ENCODE measurements at places on chromosomes 3 and 15.
A peak's percentile ranks its signal among the peaks of the same experiment; 100 is the strongest.

GRCh38 chr3:145898487-145898886, 262.5 kb downstream of the PLOD2 start:
- DNase-seq, result no peak

DNA sequence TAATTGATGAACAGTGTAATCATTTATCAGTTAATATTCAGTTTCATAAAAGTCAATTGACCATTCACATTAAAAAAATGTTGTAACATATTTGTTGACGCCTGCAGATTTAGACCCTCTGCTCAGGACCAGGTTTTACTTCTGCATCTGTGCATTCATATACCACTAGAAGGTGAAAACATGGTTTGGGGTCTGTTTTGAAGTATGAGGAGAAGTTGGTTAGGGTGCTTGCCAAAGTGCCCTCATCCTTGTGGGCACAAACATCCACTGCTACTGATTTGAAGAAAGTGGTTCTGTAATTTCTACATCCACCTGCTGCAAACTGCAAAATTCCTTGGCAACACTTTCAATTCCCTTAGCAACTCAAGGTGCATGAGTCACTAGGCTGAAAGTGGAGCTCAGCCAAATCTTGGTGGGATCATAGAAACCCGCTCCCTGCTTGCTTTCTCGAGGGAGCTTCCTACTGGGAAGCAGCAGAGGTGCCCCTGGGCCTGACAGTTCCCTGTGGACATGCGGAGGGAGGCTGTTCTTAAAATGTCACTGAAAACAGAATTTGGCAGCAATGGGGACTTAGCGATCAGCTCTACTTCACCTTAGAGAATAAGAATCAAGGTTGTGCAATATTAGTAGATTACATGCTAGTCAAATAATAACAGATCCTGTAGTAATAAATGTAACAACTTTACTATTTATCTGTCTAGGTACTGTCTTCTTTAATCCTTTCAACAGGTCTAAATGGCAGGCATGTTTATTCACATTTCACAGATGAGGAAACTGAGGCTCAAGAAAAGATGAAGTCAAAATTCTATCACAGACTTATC, 301.0 kb upstream of the TBL1XR1 start:
- DNase-seq, result no peak

DNA sequence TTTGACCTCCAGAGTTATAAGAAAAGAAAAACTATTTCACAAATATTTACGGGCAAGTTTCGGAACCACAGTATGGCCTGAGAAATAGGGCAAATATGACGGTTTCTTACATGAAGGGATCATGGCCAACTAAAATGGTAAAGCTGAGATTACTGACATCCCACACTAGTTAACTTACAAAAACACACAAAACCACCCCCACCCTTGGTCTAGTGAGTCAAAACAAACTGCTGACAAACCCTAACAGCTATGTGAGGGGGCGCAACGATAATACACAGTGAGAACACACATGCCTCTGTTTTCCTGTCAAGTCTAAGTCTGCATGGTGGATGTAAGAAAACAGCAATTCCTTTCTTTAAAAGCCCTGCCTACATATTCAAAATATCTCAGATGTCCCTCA, 32.3 kb downstream of the CBLB start:
- no peak for DNase-seq

- no peak for DNase-seq
These were observed 876 bp downstream of the PLSCR1 start for GRCh38 chr3:146543461-146544001.

DNA sequence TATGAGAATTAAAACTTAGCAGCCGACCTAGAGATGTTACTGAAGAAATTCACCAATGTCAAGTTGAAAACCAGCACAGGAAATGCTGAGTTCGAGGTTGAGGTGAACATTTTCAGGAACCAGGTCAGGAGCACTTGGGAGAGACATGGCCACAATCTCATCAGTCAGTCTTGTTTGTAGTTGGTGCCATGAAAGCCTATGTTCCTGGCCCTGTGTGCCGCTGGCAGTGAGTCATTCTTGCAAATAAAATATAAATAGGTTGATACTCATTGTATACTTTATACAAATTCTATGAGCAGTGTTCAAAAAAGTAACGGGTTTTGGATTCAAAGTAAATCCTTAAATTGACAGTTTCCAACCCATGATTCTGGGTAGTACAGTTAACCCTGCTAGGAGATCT, 1.5 kb upstream of the FSIP1 start:
- no peak for DNase-seq

DNA sequence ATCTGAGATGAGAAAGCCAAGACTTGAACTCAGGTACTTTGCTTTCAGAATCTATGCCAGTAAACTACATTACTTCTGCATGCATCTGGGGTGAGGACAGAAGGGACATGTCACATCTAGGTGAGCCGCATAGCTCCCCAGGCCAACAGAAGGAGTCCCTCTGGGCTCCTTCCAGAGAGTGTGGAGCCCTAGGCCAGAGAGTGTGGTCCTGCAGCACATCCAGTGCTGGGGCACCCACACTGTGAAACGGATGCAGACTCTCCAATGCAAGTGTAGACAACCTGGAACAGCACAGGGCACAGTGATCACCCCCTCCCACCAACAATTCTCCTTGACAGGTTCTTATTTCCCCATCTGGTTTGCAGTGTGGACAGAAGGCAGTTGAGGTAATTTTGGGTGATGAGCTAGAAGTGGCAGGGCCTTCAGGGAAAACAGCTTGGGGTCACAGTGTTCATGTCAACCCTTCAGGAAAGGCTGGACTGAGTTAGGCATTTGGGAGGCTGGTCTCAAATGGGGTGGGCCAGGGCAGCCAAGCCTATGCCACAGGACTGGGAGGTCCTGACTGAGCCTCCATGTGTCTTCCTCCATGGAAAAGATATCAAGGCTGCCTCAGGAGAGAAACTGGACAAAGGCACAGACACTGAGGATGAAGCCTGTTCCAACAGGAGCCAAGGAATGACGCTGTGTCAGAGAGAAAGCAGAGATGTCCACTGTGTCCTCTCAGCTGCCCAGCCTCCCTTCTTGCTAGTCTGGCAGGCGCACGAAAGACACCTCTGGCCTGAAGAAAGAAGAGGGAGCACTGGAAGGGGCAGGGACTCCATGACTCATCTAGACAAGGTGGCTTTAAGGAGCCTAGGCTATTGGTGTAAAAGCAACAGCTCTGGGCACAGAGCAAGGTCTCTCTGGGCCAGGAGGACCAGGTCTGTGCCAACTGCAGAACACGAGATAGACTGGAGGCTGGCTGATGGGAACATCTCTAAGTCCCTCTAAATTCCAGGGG, 1.7 kb downstream of the PLCD1 start:
- DNase-seq, result no peak

- peak; percentile 45 for DNase-seq
These were observed 119.9 kb downstream of the DGKG start for GRCh38 chr3:186241910-186242821.

DNA sequence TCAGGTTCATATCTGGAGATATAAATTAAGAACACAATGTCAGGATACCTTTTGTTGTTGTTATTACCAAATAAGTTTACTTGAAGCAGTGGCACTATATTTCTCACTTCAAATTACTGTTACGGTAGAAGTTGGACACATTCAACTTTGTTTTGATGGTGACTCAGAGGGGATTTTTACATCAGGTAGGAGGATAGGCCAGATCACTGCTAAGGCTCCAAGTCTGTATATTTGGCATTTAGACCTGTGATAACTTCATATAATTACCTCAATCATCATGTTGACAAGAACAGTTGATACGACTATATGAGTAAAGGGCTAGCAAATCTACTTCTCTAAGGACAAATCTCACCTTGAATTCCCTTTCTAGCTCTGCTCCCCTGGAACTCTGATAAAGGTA, 15.6 kb downstream of the LZTFL1 start:
- no peak for DNase-seq

DNA sequence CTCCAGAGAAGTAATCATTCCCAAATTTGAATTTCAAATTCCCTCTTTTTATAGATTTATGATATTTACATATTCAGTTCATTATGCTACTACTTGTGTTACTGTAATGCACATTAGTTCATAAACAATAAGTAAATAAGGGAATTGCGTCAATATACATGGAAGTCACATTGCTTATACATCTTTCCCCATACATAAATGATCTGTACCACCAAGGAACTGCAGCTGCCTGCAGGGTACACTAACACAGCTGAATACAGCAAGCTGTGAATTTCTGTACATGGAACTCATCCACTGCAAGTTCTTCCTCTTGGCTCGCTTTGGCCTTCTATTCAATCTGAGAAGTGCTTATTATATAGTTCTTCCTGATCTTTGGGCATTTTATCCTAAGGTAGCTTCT, 15.5 kb downstream of the CASR start:
- no peak for DNase-seq

GRCh38 chr3:71360764-71361163, 222.8 kb downstream of the FOXP1 start:
- no peak for DNase-seq

DNA sequence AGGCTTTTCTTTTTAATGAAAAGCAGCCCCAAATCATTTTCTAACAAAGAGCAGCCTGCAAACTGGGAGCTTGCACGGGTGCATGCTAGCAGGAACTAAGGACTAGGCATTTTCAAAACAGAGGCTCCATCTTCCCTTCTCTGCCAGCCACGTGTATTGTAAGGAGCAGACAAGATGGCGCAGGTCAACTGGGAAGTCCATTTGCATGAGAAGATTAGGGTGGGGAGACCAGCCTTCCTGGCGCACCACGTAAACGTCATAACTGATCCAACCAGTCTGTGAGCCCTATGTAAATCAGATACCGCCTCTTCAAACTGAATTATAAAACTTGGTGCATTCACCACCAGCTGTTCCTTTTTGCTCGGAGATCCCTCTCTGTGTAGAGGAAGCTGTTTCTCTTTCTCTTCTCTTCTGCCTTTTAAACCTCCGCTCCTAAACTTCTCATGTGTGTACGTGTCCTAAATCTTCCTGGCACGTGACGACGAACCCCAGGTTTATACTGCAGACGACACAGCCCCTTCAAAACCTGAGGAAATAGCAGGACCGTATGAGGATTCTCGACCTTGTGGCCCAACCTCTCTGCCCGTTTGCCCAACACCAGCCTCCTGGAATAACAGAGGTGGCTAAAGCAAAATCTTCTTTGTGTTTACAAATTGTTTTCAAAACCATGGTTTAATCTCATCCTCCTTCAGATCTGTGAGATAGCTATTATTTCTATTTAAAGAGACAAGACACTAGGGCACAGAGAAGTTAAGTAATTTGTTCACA, 26.4 kb upstream of the SLC30A4 start:
- no peak for DNase-seq

DNA sequence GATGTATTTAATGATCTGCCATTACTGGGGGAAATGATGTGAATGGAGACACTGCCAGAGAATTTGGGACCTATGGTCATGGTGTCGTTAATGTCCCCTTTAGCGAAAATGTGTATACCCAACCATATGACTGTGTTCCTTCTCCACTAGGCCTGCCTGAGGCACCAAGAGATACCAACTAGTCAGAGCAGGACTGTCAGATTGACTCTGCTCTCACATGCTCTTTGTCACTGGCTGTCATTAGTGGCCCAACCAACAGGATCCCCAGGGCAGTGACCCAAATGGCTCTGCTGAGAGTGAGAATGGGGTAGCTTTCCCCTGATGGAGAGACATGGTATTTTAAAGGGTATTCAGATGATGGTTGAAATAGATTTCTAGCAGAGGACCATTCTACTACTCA, 2.8 kb downstream of the TAGLN3 start:
- no peak for DNase-seq

GRCh38 chr15:63996794-63997357, 49.4 kb downstream of the DAPK2 start:
- DNase-seq, result no peak

- DNase-seq, result no peak
These were observed 843 bp downstream of the GLCE start for GRCh38 chr15:69161079-69161877.

DNA sequence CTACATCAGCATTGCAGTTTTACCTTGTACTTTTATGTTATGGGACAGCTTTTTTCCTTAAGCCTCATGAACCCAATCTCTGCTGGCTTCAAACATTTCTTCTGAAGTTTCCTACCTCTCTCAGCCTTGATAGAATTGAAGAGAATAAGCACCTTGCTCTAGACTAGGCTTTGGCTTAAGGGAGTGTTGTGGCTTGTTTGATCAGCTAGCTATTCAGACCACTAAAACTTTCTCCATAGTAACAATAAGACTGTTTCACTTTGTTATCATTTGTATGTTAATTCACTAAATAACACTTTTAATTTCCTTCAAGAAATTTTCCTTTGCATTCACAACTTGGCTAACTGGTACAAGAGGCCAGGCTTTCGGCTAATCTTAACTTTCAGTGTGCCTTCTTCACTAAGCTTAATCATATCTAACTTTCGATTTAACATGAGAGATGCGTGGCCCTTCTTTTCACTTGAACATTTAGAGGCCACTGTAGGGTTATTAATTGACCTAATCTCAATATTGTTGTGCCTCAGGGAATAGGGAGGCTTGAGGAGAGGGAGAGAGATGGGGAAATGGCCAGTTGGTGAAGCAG, 8.1 kb upstream of the TIGIT start:
- DNase-seq, result no peak

DNA sequence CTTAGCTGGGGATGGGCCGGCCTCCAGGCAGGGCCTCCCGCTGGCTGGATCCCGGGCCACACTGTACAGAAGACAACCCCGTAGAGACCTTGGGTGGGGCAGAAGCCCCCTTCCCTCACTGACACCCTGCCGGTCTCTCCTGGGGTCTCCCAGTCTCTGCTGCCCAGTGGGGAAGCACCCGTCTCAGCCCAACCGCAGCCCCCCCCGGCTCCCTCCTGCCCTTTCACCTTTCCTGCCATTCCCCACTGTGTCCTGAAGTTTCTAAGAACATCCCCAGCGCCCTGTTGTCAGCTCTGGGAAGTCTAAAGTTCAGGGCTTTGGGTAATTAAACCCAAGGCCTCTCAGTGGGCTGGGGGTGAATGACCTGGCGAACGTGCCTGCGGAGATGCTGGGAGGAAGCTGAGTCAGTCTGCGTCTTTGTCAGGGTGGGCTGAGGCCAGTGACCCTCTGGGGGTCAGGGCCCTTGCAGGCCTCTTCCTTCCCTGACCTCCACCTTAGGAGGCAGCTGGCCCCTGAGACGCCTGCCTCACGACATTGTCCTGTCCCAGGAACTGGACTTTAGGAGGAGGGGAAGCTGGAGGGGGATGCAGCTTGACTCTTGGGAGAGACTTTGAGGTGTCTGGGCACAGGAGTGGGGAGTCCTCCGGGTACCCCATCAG, 1.4 kb upstream of the SLC51A start:
- no peak for DNase-seq

GRCh38 chr15:35181538-35181937, 96.4 kb upstream of the NANOGP8 start:
- no peak for DNase-seq

GRCh38 chr3:196662033-196662432, 22.5 kb downstream of the NRROS start:
- DNase-seq, result no peak

- DNase-seq, result no peak
These were observed 9.2 kb downstream of the DAPK2 start for GRCh38 chr15:64037116-64037515.

DNA sequence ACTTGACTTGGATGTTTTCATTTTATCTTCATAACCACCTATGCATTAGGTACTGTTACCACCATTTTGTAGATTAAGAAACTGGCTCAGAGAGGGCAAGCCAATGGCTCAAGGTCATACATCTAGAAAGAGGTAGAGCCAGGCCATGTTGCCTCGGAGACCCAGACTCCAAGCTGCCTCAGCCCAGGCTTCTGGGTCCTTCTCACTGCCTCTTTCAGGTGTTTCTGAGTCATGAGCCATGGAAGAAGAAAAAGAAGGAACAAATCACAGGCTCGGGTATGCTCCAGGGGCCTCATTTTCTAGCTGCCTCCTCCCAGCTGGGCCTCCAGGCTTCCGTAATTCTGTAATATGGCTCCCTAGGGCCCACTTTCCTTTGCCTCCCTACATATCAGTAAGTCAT, 226.5 kb upstream of the TOPAZ1 start:
- DNase-seq, result no peak

- no peak for DNase-seq
These were observed 1278.0 kb downstream of the OTOL1 start for GRCh38 chr3:162774613-162775100.
